ENCODE measurements at places on chromosomes 16 and 17.

- no peak for DNase-seq
Measured at GRCh38 chr17:75267411-75268232, 3.4 kb downstream of the MIF4GD start.

GRCh38 chr17:6936370-6937028 is 59.4 kb upstream of the ALOX12 start:
- DNase-seq = no peak

GRCh38 chr17:76153202-76153601 is 12.2 kb upstream of the FOXJ1 start:
- no peak for DNase-seq

GRCh38 chr17:2137342-2138098 is 82.6 kb downstream of the HIC1 start:
- no peak for DNase-seq

GRCh38 chr17:69450918-69451317 is 36.4 kb downstream of the MAP2K6 start:
- DNase-seq = no peak

DNA sequence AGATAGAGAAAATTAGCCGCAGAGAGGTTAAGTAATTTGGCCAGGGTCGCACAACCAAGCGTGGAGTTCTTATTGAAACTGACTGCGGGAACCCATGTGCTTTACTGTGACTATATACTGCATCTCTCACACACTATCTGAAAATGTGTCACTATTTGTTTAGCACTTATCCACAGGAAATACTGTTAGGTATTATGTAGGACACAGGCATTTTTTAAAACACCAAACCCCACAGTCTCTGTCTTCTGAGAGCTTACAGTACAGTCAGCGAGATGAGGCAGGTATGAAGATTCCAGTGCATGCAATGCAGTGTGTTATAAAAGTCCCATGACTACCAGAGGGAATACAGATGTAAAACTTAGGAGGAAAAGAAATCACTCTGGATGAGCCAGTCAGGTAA is 11.3 kb downstream of the RBL2 start:
- DNase-seq = no peak

GRCh38 chr16:77928096-77928495 is 94.3 kb upstream of the CLEC3A start:
- no peak for DNase-seq

GRCh38 chr17:63165400-63165799 is 199.4 kb downstream of the TANC2 start:
- DNase-seq = no peak

DNA sequence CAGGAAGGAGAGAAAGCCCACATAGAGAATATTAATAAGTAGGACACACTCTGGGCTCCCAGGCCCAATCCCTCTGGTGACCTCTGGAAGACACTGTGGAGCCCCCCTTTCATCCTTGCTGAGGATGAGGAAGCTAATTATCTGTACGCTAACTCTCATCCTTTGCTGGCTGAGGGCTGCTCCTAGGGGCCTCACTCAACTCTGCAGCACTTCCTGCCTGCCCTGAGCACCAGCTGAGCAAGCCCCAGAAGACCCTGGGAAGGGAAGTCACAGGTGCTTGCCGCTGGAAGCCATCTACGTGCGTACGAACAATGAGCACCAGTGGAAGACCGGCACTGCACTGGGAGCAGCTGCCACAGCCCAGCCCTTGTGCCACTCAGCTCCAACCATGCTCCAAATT is 145.8 kb upstream of the CDH5 start:
- DNase-seq = no peak

DNA sequence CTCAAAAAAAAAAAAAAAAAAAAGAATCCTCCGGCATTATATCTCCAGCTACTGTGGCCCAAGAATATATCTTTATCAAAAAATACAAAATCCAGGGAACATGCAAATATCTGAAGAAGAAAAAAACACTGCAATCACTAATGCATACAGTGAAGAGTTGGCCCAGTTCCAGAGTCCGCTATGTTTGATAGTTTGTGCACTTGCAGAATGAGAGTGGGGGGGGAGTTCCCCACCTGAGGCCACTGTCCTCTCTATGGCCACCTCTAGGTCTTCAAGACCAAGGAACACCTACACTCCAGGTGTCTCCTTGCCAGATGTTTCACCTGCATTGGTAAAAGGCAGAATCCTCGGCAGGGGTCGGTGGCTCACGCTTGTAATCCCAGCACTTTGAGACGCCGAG is 4.0 kb downstream of the ZNF785 start:
- no peak for DNase-seq

DNA sequence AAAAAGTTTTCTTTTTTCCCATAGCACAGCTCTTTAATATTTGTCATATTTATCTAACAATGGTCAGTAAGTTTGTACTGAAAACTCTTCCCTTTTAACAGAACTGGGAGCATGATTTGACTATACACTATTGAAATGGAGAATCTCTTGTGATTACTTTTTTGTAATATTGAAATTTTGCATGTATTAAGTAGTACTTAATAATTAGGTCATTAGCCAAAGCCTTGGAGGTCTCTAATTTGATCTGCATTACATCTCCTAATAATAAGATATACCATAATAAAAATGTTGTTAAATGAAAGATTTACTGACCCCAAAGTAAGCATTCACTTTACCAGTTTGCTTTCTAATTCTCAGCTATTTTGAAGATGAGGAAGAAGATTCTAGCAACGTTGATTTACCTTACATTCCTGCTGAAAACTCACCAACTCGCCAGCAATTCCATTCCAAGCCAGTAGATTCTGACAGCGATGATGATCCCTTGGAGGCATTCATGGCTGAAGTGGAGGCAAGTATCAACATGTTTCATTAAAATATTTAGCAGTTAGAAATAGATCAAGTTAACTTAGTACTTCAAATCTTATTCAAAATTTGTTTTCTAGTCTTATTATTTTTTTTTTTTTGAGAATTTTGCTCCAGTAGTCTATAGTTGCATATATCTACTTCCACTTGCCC is 18.2 kb downstream of the DDX42 start:
- no peak for DNase-seq

DNA sequence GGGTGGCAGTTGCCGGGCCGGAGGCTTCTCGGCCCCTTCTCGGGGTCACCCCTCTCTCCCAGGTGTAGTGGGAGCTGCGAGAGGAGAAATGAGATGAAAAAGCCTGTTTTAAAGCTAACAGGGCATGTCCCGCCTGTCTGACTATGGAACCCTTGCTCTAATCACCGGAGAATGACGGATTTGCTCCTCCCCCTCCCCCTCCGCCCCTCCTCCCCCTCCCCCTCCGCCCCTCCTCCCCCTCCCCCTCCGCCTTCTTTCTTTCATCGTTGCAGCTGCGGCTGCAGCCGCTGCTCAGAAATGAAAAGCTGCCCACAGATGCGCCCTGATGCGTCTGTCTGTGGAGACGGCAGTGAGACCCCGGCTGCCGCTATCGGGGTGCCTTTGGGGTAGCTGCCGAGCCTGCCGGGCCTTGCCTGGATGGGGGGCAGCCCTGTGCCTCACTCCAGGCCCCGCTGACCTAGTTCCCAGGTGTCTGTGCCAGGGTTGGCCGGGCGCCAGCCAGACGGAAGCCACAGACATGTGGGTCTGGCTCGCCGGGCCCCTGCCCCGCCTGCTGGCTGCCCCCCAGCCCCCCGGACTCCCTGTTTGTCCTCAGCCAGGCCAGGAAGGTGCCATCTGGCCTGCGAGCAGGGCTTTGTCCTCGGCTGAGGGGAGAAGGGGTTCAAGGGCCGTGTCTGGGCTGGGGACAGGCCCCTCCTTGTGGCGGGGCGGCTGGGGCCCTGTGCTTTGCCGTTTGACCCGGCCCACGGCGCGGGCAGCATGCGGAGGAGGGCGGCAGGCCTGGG is 37.7 kb downstream of the GINS2 start:
- DNase-seq = peak; percentile 68

DNA sequence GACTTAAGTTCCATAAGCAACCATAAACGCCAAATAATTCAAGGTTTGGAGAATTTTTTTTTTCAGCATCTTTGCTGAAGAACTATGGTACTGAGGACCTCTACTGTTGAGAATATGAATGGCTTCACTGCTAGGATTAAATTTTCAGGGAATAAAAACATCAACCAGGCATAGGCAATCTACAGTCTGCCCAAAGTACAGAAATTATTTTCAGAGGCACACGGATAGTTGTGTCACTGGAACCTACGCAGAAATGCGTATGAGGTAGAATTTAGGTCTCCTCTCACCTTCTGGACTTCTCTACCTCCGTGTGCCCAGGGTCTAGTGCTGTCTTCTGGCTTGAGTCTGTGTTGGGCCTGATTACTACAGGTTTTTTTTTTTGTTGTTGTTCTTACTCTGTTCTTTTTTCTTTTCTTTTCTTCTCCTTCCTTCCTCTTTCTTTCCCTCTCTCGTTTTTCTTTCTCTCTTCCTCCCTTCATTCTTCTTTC is 39.7 kb downstream of the NACA2 start:
- DNase-seq = peak; percentile 77

DNA sequence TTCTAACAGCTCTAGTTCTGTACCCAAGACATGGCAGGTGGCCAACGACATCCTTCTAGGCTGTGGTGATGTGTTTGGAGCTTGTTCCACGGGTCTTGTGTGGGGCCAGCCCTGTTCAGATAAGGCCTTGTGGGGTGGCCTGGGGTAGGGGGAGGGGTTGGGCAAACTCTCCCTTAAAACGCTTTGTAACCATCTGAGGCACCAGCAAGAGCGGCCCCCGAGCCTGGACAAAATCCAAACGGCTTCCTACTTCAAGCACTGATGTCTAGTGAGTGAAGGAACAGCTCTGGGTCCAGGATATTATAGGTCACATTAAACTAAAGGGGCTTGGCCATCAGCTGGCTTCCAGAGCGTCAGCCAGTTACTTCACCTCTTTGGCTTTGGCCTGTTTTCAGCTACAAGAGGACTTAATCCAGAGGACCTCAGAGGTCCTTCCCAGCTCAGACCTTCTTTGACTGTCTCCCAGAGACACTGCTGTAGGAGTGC is 11.9 kb downstream of the SERPINF1 start:
- DNase-seq = no peak

DNA sequence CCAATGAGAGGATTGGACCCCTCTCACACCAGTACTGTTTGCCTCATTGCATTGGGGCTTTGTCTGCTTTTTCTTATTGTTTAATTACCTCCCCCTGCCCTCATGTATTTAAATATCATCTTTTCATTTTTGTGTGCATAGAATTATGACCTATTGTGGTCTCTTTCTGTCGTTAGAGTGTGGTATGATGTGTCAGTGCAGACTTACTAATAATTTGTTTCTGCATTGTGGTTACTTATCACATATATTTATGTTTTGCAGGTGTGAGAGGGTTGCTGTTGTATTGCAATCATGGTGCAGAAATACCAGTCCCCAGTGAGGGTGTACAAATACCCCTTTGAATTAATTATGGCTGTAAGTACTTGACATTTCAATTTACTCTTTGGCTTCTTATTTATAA is 2.5 kb downstream of the SEC14L1 start:
- no peak for DNase-seq

DNA sequence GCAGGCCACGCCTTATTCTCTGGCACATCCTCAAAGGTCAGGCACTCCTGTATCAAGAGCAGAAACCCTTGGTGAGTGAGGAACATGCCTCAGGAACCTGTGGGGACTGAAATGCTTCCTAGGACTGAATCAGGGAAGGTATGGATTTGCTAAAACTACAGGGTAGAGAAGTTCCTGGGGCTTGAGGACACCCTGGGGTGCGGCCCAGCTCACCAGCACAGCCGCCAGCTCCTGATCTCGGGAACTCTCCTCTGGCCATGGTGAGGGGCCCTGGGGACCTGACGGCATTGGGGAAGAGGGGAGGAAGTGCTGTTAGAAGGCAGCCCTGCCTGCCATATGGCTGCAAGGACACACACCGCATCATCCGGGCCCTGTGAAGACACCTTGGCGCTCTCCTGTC is 7.5 kb downstream of the ZSCAN10 start:
- DNase-seq = peak; percentile 4

GRCh38 chr17:51353296-51353695 is 93.0 kb downstream of the UTP18 start:
- DNase-seq = no peak

DNA sequence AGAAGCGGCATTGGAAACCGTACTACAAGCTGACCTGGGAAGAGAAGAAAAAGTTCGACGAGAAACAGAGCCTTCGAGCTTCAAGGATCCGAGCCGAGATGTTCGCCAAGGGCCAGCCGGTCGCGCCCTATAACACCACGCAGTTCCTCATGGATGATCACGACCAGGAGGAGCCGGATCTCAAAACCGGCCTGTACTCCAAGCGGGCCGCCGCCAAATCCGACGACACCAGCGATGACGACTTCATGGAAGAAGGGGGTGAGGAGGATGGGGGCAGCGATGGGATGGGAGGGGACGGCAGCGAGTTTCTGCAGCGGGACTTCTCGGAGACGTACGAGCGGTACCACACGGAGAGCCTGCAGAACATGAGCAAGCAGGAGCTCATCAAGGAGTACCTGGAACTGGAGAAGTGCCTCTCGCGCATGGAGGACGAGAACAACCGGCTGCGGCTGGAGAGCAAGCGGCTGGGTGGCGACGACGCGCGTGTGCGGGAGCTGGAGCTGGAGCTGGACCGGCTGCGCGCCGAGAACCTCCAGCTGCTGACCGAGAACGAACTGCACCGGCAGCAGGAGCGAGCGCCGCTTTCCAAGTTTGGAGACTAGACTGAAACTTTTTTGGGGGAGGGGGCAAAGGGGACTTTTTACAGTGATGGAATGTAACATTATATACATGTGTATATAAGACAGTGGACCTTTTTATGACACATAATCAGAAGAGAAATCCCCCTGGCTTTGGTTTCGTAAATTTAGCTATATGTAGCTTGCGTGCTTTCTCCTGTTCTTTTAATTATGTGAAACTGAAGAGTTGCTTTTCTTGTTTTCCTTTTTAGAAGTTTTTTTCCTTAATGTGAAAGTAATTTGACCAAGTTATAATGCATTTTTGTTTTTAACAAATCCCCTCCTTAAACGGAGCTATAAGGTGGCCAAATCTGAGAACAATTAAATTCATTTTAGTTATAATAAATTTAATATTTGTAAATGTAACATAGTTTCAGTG is 1.7 kb downstream of the HEXIM1 start:
- no peak for DNase-seq

- DNase-seq = no peak
Measured at GRCh38 chr16:19393226-19394111, 24.2 kb upstream of the TMC5 start.

DNA sequence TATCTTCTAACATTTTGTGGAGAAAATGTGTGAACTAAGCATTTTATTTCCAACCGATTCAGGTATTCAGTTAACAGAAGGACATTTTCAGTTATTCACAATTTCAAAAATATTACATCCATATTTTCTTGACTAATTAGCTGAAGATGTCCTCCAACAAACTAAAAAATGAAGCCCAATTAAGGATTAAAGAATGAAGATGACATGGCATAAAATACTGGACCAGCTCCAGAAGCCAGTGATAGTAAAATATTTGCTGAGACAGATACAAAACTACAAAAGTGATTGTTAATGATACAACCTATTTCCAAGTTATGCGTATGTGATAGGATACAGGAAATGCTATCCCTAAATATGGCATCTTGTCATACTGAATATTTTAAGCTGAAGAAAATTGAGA is 48.6 kb downstream of the PMP22 start:
- no peak for DNase-seq

DNA sequence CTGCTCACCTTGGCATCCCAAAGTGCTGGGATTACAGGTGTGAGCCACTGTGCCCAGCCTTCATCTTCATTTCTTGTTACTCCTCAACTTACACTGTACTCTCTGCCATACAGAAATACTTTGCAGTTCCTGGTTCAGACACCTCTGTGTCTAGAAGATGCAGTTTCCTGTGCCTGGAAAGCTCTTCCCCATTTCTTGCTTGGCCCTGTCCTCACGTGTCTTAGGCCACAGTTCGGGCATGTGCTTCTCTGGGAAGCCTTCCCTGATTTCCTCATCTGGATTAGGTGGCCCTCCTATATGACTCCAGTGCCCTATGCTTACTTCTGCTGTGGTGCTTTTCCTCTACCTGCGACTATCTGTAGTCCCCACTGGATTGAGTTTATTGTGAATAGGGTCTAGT is 26.5 kb upstream of the CDR2 start:
- no peak for DNase-seq

Measured in urothelium cell line (cell line).